ENCODE measurements at places on chromosomes 3 and 15.

DNA sequence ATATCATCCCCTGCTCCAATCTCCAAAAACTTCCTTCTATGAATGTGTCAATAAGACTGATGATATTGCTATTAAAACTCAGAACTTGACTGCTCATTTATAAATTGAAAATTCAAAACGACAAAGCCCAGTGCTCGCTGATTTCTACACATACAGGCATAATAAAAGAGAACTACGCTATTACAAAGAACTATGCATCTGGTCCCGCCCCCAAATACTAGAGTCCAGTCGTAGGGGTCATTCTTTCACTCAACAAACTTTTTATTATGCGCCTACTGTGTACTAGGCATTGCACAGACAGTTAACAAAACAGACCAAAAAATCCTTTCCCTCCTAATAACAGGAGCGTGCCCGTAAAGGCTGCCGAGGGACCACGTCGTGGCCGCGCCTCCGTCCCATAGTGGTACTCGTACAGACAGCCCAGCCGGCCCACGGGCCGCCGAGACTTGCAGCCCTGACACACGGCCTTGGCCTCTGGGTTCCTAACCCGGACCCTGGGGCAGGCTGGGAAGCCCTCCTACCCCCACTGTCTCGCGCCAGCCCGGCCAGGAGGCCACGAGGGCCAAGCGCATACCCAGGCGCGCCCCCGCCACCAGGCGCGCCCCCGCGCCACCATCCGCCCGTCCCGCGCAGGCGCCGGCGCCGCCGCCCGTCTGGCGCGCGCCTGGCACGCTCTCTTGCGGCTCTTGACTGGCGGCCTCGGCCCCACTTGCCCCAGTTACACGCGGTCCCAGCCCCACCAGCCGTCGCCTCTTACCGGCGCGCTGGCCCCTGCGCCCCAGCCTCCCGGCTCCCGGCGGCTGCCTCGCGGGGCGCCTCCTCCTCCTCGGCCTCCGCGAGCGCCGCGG lies 757 bp downstream of the AVEN start:
- peak; percentile 71 for DNase-seq

DNA sequence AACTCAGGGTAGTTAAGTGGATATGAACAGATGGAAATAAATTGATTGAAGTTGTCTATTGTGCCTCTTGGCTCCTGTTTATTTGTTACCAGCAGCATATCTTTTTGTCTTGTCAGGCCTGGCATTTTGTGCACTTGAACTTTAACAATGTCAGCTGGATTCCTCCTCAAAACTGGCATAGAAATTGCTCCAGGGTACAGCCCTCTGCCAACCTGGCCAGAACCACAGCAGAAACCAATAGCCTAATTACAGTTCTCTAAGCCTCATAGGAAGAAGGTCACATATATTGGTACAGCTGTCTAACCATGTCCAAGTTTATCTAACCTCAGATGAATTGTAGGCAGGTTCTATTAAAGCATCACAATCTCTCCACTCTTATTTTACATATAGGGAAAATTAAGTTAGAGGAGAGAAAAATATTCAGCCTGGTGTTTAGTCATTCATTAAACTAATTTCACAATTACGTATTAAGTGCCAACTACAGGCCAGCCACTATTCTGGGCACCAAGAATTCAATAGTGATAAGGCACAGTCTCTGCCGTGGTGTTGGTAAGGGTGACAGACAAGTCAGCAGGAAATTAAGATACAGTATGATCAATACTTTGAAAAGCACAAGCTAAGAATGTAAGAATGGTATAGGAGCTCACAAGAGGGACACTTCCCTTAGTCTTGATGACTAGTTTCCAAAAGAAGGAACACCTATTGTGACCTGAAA lies 452.9 kb upstream of the NECTIN3 start:
- DNase-seq = no peak

- peak; percentile 71 for DNase-seq
Measured at GRCh38 chr3:194344012-194344411, 7.1 kb downstream of the CPN2 start.

DNA sequence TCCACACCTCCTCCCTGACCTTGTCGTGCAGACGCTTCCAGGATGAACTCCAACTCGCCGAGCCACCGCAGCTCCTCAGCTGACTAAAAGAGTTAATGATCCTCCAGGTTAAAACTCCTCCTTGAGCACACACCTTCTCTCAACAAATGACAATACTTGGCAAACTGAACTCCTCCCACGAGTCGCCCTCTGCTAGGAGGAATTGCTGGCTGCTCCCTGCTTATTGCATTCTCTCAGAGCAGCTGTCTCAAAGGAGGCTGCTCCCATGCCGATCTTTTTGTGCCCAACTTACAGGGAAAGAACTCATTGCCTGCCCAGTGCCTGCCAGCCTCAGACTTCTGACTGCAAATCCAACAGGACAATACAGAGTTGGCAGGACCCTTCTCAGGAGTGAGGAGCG lies at the start of gene ATP13A4:
Gene ATP13A4 (minus strand): TSS at position 85 of the 400 bp plus-strand sequence. CDS start 96 bp downstream, outside the sequence.
- DNase-seq = no peak

GRCh38 chr15:38897551-38897950 lies 332.9 kb upstream of the RASGRP1 start:
- no peak for DNase-seq

DNA sequence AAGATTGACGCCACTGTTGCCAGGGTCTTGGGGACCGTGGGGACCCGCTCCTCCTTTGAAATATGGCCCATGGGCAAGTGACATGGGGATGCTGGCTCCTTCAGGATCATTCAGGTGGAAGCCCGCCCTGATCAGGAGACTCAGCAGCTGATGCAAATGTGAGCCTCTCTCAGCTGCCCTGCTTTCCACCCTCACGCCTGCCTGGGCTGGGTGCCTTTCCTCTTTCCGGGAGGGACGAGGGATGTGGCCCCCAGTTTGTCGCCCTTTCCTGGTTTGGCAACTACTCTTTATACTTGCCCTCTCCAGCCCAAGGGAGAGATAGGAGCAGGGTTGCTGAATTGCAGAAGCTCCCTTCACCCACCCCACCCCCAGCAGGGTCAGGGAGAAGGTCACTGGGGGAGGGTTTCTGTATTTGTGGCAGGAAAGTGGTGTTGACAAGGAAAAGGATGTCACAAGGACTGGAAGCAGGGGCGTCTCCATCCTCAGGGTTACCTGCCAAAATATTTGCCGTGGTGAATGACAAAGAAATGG lies 21.8 kb downstream of the DNASE1L3 start:
- no peak for DNase-seq

- DNase-seq = no peak
Measured at GRCh38 chr3:102259663-102260062, 175.2 kb upstream of the ZPLD1 start.

- DNase-seq = no peak
Measured at GRCh38 chr3:148757238-148758215, 59.8 kb downstream of the AGTR1 start.

- no peak for DNase-seq
Measured at GRCh38 chr15:57375827-57376695, at the start of gene CGNL1. Gene CGNL1 (plus strand): TSS chr15:57376505. CDS start chr15:57438000, 61,495 bp downstream.

DNA sequence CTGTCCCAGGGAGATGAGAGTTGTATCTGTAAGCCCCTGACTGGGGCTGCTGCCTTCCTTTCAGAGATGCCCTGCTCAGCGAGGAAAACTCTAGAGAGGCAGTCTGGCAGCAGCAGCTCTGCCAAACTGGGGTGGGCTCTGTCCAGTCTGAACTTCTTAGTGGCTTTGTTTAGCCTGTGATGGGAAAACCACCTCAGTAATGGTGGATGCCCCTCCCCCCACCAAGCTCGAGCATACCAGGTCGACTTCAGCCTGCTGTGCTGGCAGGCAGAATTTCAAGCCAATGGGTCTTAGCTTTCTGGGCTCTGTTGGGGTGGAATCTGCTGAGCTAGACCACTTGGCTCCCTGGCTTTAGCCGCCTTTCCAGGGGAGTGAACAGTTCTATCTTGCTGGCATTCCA lies 218.3 kb downstream of the TUSC7 start:
- no peak for DNase-seq

GRCh38 chr15:62875626-62876021 lies 166.9 kb upstream of the TPM1 start:
- DNase-seq = no peak

DNA sequence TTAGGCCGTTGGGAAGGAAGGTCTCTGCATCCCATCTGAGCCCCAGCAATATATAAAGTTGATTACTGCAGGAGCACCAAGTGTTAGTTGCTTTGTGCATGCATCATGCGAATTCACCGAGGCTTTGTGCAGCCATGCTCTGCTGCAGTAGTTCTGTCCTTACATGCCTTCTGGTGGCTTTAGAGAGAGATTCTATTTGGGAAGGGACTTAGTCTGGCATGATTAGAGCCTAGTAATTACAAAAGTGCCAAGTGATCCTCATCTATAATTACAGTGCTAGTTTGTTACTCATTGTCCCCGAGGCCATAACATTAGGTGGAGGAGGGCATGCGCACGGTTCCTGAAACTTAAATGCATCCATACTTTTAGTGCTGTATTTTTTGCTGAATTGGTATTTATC lies 353.6 kb downstream of the CNTN4 start:
- DNase-seq = no peak

DNA sequence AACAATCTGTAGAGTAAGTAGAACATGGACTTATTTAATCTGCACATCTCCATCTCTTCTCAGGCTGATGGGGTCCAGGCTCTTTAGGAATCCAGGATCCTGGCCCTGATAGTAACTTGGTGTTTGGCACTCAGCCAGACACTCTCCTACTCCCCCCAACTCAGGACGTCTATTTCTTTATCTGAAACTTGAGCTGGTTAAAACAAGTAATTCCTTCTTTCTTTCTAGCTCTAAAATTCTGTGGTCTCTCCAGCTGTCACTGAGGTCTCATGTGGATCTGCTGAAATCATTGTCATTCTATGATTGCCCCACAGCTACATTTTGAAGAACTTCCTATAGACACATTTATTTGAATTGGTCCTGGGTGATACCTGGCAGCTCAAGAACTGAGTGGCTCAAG lies 59.0 kb downstream of the TP63 start:
- DNase-seq = no peak

- no peak for DNase-seq
Measured at GRCh38 chr15:42215913-42216829, 8.1 kb upstream of the VPS39 start.
